ENCODE measurements at places on chromosomes 13 and 19.

DNA sequence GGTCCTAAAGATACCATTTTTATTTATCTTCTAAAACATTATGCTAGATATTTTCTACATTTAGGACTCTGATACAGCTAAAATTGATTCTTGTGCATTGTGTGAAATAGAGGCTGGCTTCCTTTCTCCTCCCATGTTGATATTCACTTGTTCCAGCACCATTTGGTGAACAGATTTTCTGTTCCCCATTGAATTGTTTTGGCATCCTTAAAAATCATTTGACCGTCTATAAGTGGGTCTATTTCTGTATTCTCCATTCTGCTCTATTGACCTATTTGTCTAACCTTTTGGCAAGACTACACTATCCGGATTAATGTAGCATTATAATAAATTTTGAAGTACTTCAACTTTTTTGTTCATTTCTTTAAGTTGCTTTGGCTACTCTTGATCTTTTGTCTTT lies 2689.2 kb downstream of the PCDH9 start:
- no peak for DNase-seq

GRCh38 chr19:19670070-19670551 lies 1.5 kb downstream of the ZNF101 start:
- DNase-seq, result no peak

DNA sequence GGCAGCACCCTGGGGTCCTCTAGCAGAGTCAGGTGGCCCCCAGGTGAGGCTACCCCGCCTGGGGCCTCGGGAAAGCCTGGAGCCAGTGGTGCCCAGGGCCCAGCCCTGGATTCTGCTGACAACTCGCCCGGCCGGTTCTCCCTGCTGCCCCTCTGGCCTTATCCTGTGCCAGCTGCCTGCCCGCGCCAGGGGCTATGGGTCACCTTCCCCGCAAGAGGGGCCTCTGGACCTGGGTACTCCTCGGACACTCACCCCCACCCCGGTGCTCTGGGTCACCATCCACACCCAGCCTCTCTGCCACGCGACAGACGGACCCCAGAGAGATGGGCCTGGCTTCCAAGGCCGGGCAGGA lies 24.0 kb downstream of the ZBTB7A start:
- DNase-seq, result no peak

GRCh38 chr19:7252364-7252763 lies 41.9 kb downstream of the INSR start:
- DNase-seq, result no peak

- DNase-seq, result peak; percentile 29
These were observed 73.8 kb downstream of the TRPM4 start for GRCh38 chr19:49231389-49231788.

DNA sequence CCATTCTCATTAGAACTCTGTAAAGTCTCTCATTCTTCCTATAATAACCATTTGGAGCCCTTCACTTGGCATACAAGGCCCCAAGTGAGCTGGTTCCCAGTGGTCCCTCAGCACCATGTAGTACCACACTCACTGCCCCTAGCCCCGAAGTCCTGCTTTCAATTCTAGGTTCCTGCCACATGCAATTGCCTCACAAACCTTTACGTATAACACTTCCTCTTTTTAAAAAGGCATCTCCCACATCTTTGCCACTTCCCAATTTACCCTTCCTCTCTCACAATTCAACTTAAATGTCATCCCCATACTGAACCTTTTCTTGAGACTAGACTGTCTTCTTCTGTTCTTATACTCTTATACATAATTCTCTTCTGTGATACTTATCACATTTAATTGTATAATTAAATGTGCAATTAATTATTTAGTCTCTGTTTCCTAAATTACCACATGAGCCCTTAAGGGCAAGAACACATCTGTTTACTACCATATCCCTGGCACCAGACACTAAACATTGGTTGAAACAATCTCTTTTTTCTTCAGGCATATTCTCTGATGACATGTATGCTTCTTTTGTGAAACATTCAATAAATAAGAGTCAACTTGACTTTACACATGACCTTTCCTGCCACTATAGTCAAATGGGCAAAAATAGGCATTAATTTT lies 304.0 kb downstream of the SPRY2 start:
- DNase-seq, result no peak

All from CD4-positive, alpha-beta T cell treated with Interleukin-21 for 1 hour (primary cell).